AML-193 (cell line): ENCODE measurements at places on chromosomes 2 and 18.

DNA sequence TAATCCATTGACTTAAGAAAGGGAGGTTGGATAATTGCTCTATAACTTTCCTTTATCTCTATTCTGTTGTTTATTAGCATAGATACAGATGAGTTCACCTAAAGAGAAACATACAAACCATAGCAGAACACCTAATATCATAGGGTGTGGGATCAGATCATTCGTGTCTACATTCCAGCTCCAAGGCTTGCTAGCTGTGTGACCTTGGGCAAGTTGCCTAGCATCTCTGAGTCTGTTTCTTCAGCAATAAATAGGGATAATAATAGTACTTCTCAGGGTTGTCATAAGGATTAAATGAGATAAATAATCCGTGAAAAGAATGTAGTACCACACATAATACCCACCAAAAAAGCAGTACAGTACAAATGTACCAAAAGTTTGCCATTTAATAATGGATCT is 126.2 kb downstream of the PLB1 start:
- no peak for DNase-seq

DNA sequence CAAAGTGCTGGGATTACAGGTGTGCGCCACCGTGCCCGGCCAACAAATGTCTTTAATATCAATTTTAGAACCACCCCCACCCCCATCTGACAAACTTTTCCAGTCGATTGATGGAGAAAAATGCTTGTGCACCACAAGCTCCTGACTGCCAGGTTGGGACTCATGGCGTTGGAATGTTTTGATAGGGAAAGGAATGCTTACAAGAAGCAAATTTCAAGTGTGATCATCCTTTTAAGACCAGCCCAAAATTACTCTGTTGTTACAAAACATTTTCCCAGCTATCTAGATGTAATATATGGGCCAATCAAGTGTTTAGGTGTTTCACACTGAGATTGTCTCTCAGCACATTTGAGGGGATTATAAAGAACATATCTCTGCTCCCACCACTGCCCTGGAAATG is 45.2 kb downstream of the UBXN4 start:
- DNase-seq, result no peak

DNA sequence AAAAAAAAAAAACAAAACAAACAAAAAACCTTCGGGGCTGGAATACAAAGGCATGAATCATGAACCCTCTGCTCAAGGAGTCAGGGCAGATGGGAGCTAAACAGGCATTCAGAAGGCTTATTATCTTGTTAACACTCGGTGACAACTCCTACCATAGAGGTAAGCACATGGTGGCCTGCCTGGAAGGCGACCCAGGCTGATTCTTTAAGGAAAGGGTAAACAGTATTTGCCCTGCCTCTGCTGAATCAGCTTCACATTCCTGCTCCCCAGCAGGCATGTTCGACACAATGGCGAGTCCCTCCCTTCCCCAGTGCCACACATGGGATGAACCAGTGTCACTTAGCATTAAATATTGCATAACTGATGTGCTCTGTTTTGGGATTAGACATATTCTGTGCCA is 191.9 kb downstream of the ARL4C start:
- DNase-seq, result no peak

GRCh38 chr2:150520887-150521664 is 33.6 kb upstream of the RND3 start:
- no peak for DNase-seq

- DNase-seq, result no peak
These were observed 175.4 kb downstream of the PTGR3 start for GRCh38 chr18:75033516-75033915.

- DNase-seq, result no peak
These were observed 143.0 kb upstream of the GATA6 start for GRCh38 chr18:22026362-22026761.

- DNase-seq, result no peak
These were observed 17.7 kb downstream of the MPP4 start for GRCh38 chr2:201680743-201681142.

DNA sequence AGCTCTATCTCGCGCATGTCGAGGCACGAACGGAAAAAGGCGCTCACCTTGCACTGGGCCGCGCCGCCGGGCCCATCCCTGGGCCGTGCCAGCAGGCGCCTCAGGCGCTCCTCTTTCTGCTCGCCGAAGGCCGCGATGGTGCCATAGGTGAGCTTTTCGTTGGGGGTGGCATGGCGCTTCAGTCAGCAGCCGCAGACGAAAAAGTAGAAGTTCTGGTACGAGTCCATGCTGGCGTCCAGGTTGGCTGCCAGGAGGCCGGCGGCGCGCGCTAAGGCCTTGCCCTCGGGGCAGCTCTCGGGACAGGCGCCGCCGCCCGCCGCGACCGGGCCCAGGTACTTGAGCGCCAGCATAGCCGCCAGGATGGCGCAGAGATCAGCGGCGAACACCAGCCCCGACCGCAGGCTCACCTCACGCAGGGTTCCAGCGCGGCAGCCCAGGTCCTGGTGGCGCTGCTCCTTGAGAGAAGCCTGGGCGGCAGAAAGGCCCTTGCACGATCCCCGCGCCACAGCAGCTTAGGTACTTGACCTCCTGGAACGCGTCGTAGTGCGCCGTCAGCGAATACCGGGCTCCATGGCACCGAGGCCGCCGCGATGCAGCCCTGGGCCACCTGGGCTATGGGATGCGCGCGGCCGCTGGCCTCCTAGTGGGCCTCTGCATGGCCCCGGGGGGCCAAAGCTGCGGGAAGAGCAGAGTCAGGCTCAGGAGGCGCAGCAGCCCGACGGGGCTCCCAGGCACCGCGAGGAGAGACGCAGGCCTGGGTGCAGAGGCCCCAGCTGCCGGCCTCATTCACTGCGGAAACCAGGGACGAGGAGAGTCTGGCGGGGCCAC is 12.8 kb downstream of the ALPG start:
- DNase-seq, result no peak

DNA sequence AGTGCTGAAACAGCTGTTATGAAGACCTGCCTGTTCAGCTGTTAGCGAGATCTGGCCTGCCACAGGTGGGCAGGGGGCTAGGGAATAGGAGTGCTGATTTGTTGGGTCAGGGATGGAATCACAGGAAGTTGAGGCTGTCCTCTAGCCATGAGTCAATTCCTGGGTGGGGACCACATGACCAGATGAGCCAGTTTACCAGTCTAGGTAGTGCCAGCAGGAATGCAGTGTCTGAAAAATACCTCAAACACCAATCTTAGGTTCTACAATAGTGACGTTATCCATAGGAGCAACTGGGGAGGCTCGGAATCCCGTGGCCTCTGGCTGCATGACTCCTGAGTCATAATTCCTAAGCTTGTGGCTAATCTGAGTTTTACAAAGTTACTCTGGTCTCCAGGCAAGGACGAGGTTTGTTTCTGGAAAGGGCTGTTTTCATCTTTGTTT is 44.9 kb downstream of the DYSF start:
- DNase-seq, result no peak

DNA sequence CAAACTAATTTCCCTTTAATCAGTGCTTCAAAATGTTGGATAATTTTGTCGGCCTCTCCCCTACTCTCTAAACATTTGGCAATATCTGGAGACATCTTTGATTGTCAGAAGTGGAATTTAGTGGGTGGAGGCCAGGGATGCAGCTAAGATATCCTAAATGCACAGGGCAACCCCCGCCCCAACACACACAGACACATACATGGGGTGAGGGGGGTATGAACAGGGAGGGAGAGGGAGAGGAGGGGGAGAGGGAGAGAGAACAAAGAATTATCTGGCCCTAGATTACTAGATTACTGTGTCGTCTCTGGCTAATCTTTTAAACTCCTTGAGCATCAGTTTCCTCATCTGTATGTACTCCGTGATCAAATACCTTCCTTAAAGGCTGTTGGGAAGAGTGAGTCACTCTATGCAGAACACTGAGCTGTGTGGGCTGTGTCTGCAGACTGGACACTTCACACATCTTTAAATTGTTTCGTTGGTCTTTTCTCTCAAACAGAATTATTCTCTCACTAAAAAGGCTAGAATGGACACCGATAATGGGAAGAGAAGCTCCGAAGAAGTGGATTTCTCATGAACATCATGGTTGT is 2.9 kb downstream of the RNF149 start:
- no peak for DNase-seq

- DNase-seq, result no peak
These were observed 93.4 kb downstream of the PARD3B start for GRCh38 chr2:204638471-204639194.

- no peak for DNase-seq
These were observed 35.7 kb downstream of the ZNF516 start for GRCh38 chr18:76459312-76459686.

DNA sequence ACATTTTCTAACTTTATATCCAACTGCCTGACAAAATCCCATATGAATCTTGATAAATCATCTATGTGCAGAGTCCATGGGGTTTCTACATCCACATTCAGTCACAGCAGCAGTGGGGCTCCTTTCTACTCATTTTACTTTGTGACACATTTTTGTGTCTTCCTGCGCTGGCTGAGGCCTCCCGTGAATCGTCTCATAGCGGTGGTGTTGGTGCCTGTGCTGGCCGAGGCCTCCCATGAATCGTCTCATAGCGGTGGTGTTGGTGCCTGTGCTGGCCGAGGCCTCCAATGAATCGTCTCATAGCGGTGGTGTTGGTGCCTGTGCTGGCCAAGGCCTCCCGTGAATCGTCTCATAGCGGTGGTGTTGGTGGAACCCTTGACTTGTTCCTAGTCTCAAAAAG is 17.0 kb downstream of the SNED1 start:
- DNase-seq, result no peak

DNA sequence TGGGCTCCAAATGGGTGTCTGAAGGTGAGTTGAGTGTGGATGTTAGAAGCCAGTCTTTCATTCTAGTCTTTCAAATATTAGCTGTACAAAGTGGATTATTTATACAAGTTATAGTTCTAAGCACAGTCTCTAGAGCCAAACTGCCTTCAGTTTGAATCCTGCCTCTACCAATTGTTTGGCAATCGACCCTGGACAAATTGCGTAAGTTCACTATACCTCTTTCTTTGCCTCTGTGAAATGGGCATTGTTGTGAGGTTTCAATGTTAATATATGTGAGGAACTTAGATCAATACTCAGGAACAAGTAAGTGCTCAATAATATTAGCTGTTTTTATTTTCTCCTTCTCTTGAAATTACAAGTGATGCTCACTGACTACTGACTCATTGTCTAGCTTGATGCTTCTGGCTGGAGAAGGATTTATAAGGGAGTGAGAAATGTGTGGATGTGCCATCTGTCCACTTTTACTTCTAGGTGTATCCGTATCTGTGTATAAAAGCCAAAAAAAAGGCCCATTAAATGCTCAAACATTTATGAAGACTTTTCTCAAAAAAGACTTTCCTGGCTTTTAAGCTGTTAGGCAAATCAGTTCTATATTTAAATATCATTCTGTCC is 48.1 kb upstream of the RAPH1 start:
- no peak for DNase-seq

DNA sequence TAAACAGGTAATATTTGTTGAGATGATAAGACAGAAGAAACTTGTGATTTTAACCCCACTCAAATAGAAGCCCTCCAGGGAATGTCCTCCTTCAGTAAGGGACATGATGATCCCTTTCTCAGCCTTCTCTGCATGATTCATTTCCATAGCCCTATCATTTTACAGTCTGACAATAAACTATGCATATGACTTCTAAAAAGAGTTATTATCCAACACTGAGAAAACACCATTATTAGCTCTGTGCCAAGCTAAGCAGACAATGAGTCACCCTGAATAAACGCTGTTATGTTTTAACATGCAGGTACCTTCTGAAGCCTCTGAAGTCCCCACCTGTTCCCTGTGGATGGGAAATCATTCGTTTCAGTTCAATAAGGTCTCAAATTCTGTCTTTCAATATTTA is 54.7 kb downstream of the DTNB start:
- DNase-seq, result no peak

DNA sequence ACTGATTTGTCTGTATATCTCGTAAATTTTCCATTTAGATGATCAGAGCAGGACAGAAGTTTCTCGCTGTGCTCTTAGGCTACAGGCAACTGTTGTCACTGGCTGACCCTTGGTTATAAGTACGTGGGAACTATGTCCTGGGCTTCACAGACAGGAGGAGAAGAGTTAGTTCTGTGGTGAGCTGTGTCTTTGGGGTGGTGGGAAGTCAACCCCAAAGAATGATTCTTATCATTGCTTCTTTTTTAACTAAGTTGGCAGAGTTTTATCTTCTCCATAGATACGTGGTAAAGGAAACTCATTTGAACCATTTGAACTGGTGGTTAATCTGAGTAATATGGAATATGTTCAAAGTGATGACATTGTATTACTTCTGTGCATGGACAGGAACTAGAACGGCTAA is 230.6 kb upstream of the EPAS1 start:
- no peak for DNase-seq

DNA sequence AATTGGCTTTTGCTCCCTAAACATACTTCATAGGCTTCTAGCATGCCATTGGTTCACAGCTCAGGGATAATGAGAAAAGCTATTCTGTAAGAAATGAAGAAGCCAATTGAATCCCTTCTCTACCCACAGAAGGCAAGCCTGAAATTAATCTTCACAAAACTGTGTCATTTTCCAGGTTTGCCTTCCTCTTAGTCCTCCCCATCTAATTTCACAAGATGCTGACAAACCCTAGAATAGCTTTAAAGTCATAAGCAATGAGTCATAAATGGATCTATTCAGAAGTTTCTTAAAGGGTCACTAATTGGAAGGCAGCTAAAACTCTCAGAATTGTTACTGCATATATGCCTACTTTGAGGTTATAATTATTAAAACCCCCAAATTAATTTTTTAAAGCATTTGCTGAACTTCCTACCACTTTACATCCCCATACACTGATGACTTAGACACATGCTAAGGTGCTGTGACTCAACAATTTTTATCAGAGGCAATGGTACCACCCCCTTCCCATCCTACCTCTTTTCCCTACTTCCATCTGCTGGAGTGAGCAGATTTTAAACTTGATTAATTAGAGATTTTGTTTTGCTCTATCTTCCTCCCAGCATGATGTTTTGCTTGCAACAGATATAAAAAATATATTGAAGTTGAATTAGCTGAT is 51.3 kb upstream of the NABP1 start:
- DNase-seq, result no peak

- no peak for DNase-seq
These were observed 73.8 kb downstream of the HDAC4 start for GRCh38 chr2:239326831-239327535.

DNA sequence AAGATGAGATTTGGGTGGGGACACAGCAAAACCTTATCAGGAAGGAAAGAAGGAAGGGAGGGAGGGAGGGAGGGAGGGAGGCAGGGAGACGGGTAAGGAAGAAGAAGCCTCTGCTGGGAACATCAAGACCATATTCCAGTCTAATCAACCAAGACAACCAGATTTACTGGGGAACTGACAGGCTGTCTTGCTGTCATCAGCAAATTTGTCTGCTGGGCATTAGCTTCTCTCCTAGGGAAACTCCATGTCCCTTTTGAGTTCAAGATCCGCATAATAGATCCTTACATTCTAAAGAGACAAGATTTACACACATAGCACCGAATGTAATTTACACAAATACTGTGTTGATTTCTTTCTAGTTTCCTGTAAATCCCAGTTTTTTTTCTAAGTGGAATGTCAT is 1618.9 kb upstream of the ZEB2 start:
- DNase-seq, result no peak
